ENCODE measurements at places on chromosomes 6 and 20. TPM values are rescaled to one million over a fixed set of nuclear protein-coding genes. Genes with fewer than 3 reads are reported as not detected.

DNA sequence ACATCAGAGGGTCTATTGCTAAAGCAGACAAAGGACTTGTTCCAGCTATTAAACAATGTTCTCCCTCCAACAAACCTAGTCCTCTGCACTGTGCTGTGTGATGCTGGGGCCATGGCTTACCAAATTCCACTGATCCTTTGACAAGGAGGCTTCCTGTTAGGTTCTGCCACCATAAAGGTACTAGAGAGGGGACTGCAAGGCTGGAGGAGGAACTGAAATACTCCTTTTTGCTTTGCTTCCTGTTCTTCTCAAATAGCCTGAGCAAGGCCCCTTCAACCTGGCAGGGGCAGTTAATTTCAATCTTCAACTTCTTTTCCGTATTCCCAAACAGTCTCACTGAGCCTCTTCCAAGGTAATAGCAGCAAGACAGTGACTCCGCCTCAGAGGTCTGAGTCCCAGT is 286.4 kb upstream of the IRAK1BP1 start:
- no peaks in the 10 kb centered on the region for H3K4me1 ChIP-seq
- H3K36me3 ChIP-seq = no peaks in the 10 kb centered on the region
- no peak overlapping the region for H3K27ac ChIP-seq
- DNase-seq = no peak

- H3K27ac ChIP-seq = no peak overlapping the region
- no peaks in the 10 kb centered on the region for H3K36me3 ChIP-seq
- H3K4me1 ChIP-seq = no peaks in the 10 kb centered on the region
- no peak for DNase-seq
- no peaks in the 10 kb centered on the region for H3K27me3 ChIP-seq
Observed at GRCh38 chr20:60630609-60631008, 621.5 kb upstream of the CDH4 start.

Gene INSM1
- total RNA-seq = not detected

DNA sequence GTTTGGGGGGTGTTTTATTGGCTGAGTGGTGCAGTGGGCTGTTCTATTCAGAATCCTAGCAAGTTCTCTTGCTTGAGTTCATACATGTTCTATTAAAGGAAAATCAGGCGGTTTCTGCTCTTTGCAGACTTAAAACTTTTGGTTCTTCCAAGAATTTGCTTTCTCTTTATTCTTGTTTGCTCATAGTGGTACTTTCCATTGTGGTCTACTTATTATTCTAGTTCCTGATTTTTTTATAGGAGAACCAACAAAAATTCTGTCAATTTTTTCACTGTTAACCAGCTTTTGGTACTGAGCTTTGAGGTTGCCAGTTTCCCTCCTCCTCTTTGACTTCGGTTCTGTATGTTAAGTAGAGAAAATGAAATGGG is 6.7 kb downstream of the AFDN start:
- DNase-seq = no peak
- H3K36me3 ChIP-seq = no peaks in the 10 kb centered on the region
- H3K27me3 ChIP-seq = no peaks in the 10 kb centered on the region
- H3K4me1 ChIP-seq = no peaks in the 10 kb centered on the region
- H3K27ac ChIP-seq = no peak overlapping the region

DNA sequence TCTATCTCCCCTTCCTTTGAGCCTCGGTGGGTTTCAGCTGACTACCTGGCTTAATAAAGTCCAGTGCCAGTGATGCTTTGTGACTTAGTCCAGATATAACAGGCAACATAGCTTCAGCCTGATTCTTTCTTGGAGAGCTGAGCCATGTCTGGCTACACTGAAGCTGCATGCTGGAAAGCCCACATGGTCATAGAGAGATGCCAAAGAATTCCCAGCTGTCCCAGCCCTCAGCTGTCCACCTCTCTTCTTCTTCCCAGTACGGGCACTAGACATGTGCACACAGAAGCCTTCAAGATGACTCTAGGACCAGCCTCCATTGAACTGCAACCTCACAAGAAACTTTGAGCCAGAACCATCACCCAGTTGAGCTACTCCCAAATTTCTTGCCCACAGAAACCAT is 154.1 kb upstream of the MYLIP start:
- no peaks in the 10 kb centered on the region for H3K27me3 ChIP-seq
- no peak overlapping the region for H3K4me3 ChIP-seq
- no peak overlapping the region for H3K27ac ChIP-seq
- no peaks in the 10 kb centered on the region for H3K36me3 ChIP-seq
- no peak for DNase-seq

- H3K36me3 ChIP-seq = no peaks in the 10 kb centered on the region
- no peak overlapping the region for H3K4me3 ChIP-seq
- H3K4me1 ChIP-seq = peaks cover 26% of the 10 kb centered on the region
Observed at GRCh38 chr20:23257848-23258746, 92.5 kb upstream of the NXT1 start.

DNA sequence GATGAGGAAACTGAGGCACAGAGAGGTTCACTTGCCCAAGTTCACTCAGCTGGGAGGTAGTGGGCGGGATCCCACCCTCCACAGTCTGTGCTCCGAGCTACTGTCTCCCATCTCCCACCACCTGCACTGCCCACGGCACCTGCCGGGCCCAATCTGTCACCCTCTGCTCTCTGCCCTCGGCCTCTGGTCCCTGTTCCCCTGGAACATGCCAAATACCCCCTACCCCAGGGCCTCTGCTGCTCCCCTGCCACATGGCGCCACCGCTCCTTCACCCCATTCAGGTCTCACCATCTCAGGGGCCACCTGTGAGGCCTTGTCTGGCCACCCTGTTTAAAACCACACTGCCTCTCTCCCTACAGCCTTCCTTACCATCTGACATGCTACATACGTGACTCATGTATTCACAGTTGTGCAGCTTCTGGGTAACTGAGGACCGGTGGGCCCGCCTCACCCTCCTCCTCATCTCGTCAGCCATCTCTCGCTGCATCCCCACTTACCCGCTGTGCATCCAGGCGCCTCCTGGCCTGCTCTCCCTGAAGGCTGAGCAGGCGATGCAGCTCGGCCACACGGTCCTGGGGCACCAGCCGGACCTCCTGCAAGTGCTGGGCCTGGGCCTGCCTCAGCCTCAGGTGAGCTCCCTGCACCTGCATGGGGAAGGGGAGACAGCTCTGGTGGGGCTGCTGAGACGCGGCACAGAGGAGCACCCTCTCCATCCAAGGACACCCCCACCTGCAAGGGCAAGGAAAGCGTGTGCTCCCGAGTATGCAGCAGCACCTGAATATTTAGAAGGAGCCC is 50.6 kb downstream of the GINS1 start:
- no peaks in the 10 kb centered on the region for H3K4me1 ChIP-seq
- no peak overlapping the region for H3K27ac ChIP-seq
- H3K4me3 ChIP-seq = no peak overlapping the region
- H3K36me3 ChIP-seq = no peaks in the 10 kb centered on the region
- no peak for DNase-seq

Gene TBX18
- 16.2 TPM for total RNA-seq

- H3K27me3 ChIP-seq = no peaks in the 10 kb centered on the region
- DNase-seq = peak; percentile 70
- no peaks in the 10 kb centered on the region for H3K36me3 ChIP-seq
- no peak overlapping the region for H3K4me3 ChIP-seq
- H3K27ac ChIP-seq = no peak overlapping the region
Observed at GRCh38 chr6:39362487-39362865, 40.0 kb upstream of the KCNK16 start.

Gene MAS1
- not detected for total RNA-seq

All from GM23248 (cell line).